Psoas muscle (tissue), 8 donors: ENCODE measurements at places on chromosomes 4 and X. TPM values are rescaled to one million over a fixed set of nuclear protein-coding genes. Genes with fewer than 3 reads are reported as not detected.

Gene TBC1D8B
- polyA plus RNA-seq = 1.4 TPM

- no peak for DNase-seq
Observed at GRCh38 chr4:136731025-136731424, 801.3 kb downstream of the PCDH18 start.

Gene XPNPEP2
- 0.52 TPM for polyA plus RNA-seq

GRCh38 chr4:72641611-72642010 lies 72.6 kb upstream of the ADAMTS3 start:
- DNase-seq = no peak

Gene ODAPH
- 0.04 TPM for polyA plus RNA-seq

Gene GUCY1A1
- 1.5 TPM for polyA plus RNA-seq

- DNase-seq = no peak
Observed at GRCh38 chr4:179804440-179804839, 2362.2 kb upstream of the AGA start.

Gene GLOD5
- not detected for polyA plus RNA-seq

Gene AVPR2
- polyA plus RNA-seq = 1.4 TPM

GRCh38 chrX:68870357-68870756 lies 41.5 kb downstream of the EFNB1 start:
- no peak for DNase-seq

Gene SPP1
- polyA plus RNA-seq = 0.70 TPM

DNA sequence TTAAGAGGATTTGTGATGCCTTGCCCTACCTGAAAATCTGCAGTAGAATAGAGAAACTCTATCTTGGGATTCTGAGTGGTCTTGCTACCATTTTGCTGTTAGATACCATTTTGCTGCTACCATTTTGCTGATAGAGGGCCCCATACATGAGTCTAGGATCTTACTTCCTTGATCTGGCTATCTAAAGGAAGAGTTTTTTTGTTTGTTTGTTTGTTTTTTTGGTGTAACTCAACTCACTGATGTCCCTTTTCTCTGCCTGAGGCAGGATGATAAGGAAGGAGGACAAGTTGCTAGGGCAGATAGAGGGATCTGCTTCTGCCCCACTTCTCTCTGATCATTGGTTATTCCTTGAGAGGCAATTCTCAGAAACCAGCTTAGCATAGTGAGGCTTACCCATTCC lies 31.0 kb downstream of the XK start:
- DNase-seq = no peak

Gene BMX
- polyA plus RNA-seq = 0.56 TPM

GRCh38 chrX:119398974-119399771 lies at the start of gene SLC25A43:
TSS of gene SLC25A43 (plus strand) at chrX:119399336. CDS start at chrX:119399404, 68 bp downstream.
- DNase-seq = peak; percentile 51

Gene MAGED4B
- polyA plus RNA-seq = 0.21 TPM

- no peak for DNase-seq
Observed at GRCh38 chrX:34654696-34655490, 2.2 kb downstream of the TMEM47 start.

Gene DIPK2B
- polyA plus RNA-seq = 14.0 TPM

DNA sequence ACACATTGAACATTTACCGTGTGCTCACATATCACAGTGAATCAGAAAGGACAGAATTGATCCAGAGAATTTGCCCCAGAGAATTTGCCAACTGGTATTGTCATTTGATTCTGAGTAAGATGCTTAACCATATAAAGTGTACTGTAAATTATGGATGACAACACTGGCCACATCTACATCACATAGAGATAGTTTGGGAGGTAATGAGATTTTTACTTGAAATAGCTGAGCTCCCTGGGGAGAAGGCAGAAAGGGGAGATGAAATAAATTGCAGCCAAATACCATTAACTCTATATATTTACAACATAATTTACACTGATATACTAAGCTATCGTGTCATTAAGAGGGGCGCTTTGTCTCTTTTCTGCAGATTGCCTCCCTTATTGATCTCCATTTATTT lies 564.0 kb downstream of the KCNIP4 start:
- DNase-seq = no peak

DNA sequence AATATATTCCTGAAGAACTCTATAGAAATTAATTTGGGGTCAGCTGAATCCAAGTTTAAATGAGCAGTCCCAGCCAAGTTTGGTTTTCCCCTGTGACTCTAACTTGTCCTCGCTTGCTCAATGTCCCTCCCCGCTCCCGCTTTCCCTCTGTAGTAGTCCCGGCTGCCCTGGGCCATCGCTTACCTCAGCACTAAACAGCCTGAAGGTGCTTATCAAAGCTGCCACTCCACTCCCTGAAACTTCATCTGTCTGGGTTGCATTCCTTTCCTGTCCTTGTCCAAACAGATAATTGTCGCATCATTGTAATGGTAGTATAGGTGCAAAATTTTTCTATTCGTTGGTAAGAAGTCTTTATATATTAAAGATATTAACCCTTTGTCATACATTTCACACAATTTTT lies 12.8 kb downstream of the SLC25A43 start:
- no peak for DNase-seq

DNA sequence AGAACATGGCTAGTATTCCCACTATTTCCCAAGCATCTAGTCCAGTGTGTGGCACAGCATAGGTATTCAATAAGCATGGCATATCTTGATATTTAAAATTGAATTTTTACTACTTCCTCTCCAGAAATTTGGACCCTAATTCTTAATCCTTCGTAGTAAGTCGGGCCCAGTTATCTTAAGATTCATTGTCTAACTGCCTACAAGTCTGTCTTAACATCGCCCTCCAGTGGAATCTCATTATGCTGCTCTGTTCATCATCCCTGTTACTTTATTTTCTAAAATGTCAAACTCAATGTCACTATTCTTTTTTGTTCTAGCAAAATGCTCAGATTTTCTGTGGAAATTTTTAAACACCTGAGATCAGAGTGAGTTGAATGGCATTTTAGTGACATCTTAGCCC lies 606.2 kb downstream of the KLHL13 start:
- no peak for DNase-seq

GRCh38 chr4:33715841-33716395 lies 2528.4 kb downstream of the ARAP2 start:
- DNase-seq = no peak

GRCh38 chr4:48270523-48270897 lies 872 bp upstream of the TEC start:
- no peak for DNase-seq
